ENCODE measurements at places on chromosomes 16 and 17. TPM values are rescaled to one million over a fixed set of nuclear protein-coding genes. Genes with fewer than 3 reads are reported as not detected.

DNA sequence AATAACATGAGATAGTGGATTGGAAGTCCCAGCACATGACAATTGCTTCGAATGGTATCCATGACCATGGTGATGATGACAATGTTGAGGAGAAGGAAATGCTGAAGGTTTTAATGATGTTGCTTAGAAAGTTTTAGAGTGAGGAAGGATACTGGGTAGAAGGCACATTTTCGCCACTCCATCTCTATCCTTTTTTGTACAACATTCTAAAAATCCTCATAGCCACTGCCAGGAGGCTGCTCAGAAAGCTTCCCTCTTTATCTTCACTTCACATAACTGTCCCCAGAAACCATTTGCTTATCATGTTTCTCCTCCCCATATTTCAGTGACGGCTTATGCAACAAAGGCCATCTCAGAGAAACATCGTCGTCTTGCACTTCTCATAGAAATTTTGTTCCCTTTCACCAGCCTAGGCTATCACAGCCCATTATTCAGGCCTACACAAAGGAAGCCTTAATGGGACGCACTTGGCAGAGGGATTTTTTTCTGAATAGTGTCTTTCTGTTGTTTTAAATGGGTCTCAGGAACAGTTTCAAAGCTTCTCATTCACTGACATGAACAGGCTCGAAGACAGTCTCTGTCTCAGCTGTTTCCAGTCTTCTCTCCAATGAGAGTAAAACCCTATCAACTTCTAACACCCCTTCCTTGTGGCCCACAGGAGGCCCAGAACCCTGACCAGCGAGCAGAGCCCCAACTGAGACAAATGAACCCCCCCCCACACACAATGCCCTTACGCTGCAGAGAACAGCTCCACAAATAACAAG lies 506.7 kb downstream of the HAPSTR1 start:
- DNase-seq = no peak

- DNase-seq = no peak
Observed at GRCh38 chr17:20307326-20307910, 159.9 kb downstream of the LGALS9B start.

Gene SLC38A8
- total RNA-seq = not detected

DNA sequence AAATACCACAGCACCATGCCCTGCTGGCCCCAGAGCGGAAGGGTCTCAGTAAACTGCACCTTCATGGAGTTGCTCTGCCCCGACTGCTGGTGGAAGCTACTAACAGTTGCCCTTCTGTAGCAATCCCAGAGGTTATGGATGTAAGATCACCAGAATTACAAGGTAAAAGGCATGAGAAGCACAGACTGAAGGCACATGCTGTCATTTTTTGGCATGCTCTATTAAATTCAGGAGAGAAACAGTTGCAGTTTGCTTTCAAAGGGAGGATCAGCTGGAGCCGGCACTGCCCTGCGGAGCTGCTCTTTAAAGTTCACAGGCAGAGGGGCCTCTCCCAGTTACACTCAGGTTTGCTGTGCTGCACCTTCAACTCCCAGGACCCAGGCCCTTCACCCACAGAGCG lies 19.2 kb downstream of the NPRL3 start:
- DNase-seq = no peak

GRCh38 chr17:16919663-16920627 lies 52.0 kb downstream of the TNFRSF13B start:
- DNase-seq = no peak

- DNase-seq = no peak
Observed at GRCh38 chr16:30941600-30942425, 7.1 kb upstream of the ORAI3 start.

DNA sequence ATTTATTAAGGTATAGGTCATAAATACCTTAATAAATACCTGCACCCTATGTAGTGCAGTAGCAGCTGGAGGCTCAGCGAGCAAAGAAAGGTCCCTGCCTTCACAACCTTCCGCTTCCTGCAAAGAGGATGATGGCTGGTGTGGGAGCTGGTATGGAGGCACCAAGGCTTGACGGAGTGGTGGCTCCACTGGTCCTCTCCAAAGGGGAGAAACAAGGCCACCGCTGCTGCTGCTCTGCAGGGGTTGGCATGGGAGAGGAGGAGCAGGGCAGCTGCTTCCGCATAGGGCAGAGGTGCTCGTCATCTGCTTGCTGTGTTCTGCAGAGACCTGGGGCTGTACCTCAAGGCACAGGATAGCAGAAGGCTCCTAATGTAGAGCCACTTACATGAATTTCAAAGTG lies 52.8 kb downstream of the NDEL1 start:
- DNase-seq = no peak

- no peak for DNase-seq
Observed at GRCh38 chr16:14650629-14651028, 17.9 kb downstream of the BFAR start.

- DNase-seq = no peak
Observed at GRCh38 chr16:69494991-69495392, 70.6 kb downstream of the CYB5B start.

Gene PMP22
- total RNA-seq = 120 TPM

DNA sequence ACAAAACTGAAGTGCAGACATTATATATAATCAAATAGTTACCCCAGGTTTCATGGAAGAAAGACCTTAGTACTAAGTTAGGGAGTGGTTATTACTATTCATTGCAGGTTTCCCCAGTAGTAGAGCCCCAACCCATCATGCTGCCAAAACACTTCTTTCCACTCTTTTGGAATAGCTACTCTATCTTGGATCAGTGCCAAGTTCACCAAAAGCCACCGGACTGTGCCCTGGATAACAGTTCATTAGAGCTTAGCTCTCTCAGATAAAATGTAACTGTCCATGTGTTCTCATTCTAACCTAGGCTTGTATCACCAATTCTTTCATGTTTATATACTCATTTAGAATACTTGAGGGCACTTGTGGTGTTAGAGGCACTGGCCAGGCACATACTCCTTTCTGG lies 540.1 kb upstream of the C16orf82 start:
- no peak for DNase-seq

Gene PTGES3L
- 0.19 TPM for total RNA-seq

DNA sequence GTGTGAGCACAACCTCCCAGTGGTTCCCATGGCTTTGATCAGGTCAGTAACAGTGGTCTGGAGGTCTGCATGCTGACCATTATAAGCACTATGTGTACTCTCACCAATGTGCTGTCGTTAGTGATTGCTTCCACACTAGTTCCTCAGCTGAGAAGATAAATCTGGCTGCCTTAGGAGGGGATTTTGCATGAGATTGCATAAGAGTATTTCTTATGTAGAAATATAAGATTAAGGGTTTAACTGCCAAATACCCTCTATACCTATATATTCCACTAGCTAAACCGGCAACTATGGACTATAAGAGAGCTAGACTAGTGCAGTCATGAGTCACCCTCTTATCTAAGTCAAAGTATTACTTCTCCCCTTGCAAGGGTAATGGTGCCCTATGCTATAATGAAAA lies 580.2 kb downstream of the CDH11 start:
- no peak for DNase-seq

DNA sequence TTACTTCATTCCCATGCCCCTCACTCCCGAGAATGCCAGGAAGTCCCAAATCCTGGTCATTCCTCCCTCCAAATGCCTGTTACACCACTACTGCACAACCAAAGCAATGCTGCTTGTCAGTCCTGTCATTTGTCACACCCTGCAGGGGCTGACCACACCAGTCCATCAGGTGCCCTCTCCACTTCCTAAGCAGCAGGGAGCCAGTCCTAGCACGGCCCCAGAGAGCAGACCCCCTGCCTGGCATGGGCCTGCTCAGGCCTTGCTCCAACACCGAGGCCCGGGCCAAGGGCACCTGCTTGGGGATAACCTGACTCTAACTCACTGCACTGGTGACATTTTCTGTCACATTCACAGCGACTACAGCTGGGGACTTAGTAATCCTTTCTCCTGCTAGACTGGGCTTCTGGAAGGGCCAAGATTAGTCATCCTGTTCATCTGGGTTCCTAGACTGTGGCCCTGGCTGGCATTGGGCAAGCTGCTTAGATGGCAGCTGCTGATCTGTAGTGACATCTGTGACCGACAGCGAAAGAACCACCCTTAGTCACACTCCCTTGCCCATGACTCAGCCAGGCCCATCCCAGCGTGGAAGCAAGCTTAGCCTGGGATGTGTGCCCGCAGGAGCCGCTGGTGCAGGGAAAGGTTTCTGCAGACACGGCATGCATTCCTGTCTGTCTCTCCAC lies 5.4 kb downstream of the ALYREF start:
- DNase-seq = no peak

DNA sequence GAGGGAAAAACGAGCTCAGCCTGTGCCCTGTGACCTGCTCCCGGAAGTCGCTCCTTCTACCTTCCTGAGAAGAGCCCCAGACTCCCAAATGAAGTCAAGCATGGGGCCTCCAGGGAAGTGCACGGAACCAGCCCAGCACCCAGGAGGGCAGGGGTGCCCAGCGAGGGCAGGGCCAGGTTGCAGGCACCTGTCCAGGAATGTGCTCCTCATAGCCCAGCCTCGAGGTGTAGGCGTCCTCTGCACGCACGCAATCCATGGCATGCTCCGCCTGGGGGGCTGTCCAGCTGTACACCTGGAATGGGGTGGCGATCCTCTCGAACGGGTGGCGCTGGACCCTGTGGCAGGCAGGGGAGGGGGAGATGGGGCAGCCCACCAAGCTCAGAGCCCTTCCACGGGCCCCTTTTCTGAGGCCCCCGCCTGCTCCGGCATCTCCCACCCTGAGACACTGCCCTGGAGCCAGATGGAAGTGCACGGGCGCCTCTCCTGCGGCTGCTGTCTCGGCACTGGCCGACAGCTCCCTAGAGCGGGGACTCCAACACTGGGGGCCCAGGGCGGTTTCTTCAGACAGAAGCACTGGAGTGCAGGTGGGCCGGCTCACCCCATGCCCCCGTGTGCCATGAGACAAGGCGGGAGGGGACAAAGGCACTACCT lies 10.9 kb downstream of the CLUH start:
- DNase-seq = peak; percentile 75

Gene CEP112
- total RNA-seq = 7.6 TPM

DNA sequence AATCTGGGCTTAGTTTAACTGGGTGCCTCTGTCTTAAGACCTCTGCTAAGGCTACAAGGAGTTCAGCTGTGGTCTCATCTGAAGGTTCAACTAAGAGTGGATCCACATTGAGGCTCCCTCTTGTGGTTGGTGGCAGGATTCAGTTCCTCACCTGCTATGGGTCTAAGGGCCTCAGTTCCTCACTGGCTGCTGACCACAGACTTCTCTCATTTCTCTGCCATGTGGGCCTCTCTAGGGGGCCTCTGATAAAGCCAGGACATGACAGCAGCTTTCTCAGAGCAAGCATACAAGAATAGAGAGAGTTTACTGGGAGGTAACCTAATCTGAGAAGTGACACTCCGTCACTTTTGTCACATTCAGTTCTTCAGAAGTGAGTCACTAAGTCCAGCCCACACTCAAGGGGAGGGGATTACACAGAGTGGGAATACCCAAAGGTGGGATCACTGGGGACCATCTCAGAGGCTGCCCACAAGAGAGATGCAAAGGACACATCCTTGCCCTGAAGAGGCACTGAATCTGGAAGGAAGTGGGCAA lies 19.2 kb upstream of the ABAT start:
- DNase-seq = no peak

- no peak for DNase-seq
Observed at GRCh38 chr17:29807520-29808361, 122.3 kb downstream of the SSH2 start.

Gene CDRT15
- not detected for total RNA-seq

DNA sequence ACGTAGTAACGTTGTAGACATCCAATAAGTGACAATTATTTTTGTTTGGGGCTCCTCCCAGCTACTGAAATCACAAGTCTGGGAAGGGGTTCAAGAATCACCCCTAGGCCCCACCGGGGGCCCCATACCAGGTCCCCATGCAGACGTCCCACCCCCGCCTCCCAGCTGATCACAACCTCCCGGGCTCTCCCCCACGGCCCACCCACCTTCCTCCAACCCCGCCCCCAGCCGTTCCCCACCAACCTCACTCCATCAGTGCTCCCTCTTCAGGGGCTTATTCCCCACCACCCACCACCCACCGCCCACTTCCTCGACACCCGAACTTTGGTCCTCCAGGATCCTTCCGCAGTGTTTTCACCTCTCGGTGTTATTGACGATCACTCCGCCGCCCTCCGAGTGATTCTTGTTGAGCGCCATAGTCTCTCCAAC lies 240 bp downstream of the WBP2 start:
- no peak for DNase-seq

- DNase-seq = no peak
Observed at GRCh38 chr16:75502916-75503605, 7.8 kb upstream of the CHST6 start.

Gene CMTM2
- not detected for total RNA-seq

Gene SEPTIN1
- 1.2 TPM for total RNA-seq

- DNase-seq = peak; percentile 57
Observed at GRCh38 chr16:57699481-57699880, 4.9 kb downstream of the DRC7 start.

Gene GPR179
- not detected for total RNA-seq

- no peak for DNase-seq
Observed at GRCh38 chr17:76714822-76715495, 4.2 kb upstream of the MXRA7 start.

Measured in lower leg skin (tissue), 4 donors.